ENCODE measurements at places on chromosomes 5 and 9.
A peak's percentile ranks its signal among the peaks of the same experiment; 100 is the strongest.

DNA sequence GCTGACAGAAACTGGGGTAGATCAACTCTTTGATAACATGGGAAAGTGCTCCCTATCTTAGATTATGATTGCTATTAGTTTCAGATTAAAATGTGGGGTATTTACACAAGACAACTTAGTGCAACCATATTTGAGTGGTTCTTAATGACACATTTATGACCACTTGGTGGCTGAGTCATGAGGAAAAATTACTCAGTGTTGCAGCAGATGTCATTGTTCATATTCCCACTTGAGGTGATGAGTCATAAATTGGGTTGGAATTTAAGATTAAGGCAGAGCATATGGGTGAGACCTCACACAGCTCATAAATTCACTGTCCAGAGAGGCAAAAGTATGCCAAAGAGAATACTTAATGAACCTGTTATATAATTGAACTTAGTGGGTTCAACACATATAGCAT is 408.3 kb downstream of the DMRT2 start:
- DNase-seq, result peak; percentile 25

GRCh38 chr5:110351430-110351829 is 375.0 kb downstream of the TMEM232 start:
- DNase-seq, result no peak

DNA sequence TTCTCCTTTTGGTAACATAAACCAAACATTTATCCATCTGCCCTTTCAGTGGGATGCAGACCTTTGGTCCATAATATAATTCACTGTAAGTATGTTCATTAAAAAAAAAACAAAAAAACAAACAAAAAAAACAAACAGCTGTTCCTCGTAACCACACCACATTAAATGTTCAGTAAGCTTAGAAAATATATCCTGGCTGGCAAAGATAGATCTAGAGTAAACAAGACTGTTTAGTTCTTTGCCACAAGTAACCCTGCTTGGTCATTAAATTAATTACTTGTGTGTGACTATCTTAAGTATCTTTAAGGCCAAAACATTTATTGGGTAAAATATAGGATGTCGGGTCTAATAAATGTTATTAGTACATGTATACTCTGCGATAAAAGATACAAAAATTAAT is 1717.1 kb downstream of the EFNA5 start:
- no peak for DNase-seq

- no peak for DNase-seq
Measured at GRCh38 chr5:175447571-175447970, 3.6 kb upstream of the DRD1 start.

GRCh38 chr5:132215329-132215728 is 12.3 kb downstream of the P4HA2 start:
- DNase-seq, result no peak

GRCh38 chr5:32538031-32538547 is 47.3 kb upstream of the SUB1 start:
- DNase-seq, result no peak

DNA sequence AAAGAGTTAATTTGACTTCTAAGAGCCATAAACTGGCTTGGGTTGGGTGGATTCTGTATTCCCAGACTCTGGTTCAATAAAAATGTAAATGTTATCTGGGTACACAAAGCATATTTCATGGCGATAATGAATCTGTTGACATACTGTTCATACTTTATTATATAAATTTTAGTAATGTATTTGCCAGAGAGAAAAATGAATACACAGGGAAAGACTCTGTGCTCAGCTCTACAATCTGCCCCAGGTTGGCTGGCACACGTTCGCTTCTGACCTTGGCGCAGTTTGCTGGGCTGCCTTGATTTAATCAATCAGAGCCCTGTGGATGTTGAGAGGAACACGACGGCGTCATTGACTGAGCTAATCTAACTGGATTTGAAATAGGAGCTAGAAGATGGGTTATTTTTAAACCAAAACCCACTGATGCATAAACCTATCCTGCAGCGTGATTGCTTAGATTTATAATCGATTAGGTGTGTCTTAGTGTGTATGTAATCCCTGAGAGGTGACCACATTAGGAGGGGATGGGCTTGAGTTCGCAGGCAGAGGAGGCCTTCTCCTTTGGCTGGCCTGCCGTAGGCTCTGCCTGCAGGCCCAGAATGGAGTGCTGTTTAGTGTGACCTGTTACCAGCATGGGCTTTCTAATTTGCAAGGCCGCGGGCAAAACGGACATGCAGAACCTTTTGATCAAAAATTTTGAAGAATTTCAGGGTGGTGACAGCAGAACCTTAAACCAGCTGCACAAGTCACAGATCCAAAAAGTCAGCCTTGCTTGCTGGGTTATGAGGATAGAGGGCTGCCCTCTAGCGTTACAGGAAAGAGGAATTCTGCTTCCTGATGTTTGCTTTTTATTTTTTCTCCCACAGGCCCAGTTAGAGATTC is 3.9 kb upstream of the ADCY2 start:
- DNase-seq, result no peak

DNA sequence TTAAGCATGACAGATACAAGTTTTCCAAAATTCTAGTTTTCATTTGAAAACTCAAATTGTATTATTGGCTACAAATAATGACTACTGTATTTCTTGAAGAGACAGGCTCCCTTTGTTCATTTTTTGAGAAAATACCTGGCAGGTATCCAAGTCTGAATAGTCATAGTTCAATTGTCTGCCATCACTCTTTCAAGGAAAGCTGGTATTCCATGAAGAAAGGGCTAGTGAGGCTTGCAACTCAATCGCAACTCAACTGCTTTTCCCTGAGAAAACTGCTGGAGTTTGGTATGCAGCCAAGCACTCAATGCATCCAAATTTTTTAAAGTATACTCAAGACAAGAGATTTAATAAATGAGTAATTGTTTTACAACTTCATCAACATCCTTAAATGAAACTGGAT is 61.4 kb upstream of the TRIO start:
- no peak for DNase-seq
